ENCODE measurements at places on chromosomes 12 and 14.

DNA sequence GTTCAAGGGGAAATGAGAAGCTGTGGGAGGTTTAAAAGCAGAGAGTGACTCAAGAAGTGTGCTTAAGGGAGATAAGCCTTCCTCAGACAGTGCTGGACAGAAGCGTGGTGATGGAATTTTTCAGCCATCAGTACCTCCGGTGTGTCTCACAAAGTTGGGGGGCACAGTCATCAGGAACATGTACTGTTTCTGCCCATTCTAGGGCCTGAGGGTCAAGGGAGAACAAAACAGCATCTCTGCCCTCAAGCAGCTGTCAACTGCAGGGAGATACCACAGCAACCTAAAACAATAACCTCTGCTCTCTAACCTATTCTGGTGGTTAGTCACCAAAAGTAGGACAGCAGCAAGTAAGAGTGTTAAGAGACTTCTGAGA is 2.0 kb upstream of the STON2 start:
- DNase-seq: no peak

GRCh38 chr12:1505576-1505975 is 88.8 kb downstream of the FBXL14 start:
- DNase-seq: no peak

- DNase-seq: no peak
These were observed 182.7 kb downstream of the KTN1 start for GRCh38 chr14:55762595-55763232.

GRCh38 chr14:72759670-72760069 is 134.2 kb downstream of the DPF3 start:
- DNase-seq: no peak

Measured in left colon (tissue), 2 donors.